Aorta (tissue), 5 donors: ENCODE measurements at places on chromosomes 3 and 15. TPM values are rescaled to one million over a fixed set of nuclear protein-coding genes. Genes with fewer than 3 reads are reported as not detected.

Gene ZNF80
- total RNA-seq = not detected

Gene CASR
- total RNA-seq = not detected

Gene FANCD2OS
- total RNA-seq = not detected

Gene INSYN1
- total RNA-seq = 12.7 TPM

Gene RTP3
- not detected for total RNA-seq

Gene LMAN1L
- not detected for total RNA-seq

Gene PAQR5
- 1.9 TPM for total RNA-seq

DNA sequence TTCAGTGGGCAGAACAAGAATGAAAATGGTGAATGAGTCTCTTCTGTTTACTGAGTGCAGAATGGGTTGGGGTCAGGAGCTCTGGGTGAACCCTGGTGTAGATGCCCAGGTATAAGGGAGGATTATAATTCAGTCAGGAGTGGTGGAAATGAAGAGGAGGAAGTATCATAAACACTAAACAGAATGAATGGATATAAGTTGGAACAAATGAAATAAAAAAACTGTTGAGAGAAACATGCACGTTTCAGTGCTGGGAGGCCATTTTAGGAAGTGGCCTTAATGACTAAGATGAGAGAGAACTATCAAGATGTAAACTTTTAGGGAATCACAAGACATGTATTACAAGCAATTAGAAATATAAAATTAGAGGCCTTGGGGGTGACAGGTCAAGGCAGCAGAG lies 32.8 kb upstream of the LEKR1 start:
- no peaks in the 10 kb centered on the region for H3K36me3 ChIP-seq
- no peak for DNase-seq
- no peak overlapping the region for H3K27ac ChIP-seq
- no peak overlapping the region for H3K4me3 ChIP-seq
- no peaks in the 10 kb centered on the region for H3K27me3 ChIP-seq
- H3K4me1 ChIP-seq = no peaks in the 10 kb centered on the region

- no peaks in the 10 kb centered on the region for H3K27me3 ChIP-seq
- H3K27ac ChIP-seq = no peak overlapping the region
- H3K4me3 ChIP-seq = no peak overlapping the region
- H3K36me3 ChIP-seq = no peaks in the 10 kb centered on the region
- H3K4me1 ChIP-seq = no peaks in the 10 kb centered on the region
- no peak for DNase-seq
Measured at GRCh38 chr3:152234657-152235375, 33.9 kb upstream of the MBNL1 start.

DNA sequence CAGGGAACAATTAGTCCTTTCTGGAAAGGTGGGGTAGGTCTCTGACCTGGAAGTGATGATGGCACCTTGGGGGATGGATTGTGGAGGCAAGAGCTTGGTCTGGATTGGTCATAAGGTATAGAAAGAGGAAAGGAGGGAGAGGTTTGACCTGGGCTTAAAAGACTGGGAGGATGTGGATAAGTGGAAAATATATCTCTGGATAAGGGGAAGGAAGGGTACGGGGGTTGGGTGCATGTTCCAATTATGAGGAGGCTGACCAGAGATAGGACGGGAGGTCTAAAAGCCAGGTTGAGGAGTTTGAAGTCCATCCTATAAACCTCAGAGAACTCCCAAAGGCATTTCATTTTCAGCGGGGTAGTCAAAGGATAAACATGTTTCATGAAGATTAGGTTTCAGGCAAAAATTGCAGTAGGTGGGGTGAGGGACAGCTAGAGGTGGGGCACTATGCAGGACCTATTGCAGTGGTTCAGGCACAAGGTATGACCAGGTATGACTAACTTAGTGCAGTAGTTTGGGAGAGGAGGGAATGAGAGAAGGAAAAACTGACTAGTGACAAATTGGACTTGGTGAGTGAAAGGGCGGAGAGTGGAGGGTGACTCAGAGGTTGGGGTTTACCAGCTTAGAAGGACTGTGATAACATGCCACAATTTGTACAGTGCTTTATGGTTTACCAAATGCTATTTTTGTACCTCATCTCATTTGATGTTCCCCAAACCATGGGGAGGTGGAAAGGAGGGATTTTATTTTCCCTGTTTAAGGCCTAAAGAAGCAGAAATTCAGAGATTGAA lies 10.7 kb downstream of the PDE8A start:
- H3K27ac ChIP-seq = no peak overlapping the region
- no peaks in the 10 kb centered on the region for H3K27me3 ChIP-seq
- DNase-seq = no peak
- H3K4me3 ChIP-seq = no peak overlapping the region

DNA sequence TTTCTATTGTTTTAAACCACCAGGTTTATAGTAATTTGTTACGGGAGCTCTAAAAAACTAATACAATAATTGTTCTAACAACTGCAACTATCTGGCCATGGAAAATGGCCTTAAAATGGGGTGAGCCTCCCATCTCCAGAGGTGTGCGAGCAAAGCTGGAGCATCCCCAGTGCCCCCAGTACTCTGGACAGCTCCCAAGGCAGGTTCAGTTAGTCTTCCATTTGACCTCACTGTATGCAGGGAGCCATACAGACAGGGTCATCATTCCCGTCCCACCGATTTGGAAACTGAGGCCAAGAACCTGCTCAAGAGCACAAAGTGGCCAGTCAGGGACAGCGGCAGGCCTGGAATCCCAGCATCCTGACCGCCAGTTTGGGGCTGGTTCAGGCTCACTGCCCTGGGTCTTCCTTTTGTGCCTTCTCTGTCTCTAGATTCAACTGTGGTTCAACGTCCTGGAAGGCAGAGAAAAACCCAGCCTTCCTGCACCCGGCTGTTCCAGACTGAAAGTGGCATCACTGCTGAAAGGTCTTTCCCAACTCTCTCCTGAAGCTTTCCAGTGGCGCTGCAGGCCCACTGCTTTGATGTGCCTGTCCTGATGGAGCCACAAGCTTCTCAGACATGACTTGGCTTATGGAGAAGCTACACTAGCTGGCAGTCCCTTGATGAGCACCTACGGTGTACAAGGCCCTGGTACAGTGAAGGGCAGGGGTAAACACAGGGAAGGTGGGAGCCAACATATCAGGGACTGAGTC lies 76.6 kb upstream of the LINGO1 start:
- no peaks in the 10 kb centered on the region for H3K4me1 ChIP-seq
- H3K27me3 ChIP-seq = no peaks in the 10 kb centered on the region
- H3K36me3 ChIP-seq = no peaks in the 10 kb centered on the region
- no peak overlapping the region for H3K4me3 ChIP-seq
- no peak for DNase-seq
- no peak overlapping the region for H3K27ac ChIP-seq

- H3K4me3 ChIP-seq = no peak overlapping the region
- no peaks in the 10 kb centered on the region for H3K27me3 ChIP-seq
- H3K36me3 ChIP-seq = no peaks in the 10 kb centered on the region
- no peaks in the 10 kb centered on the region for H3K4me1 ChIP-seq
- DNase-seq = no peak
Measured at GRCh38 chr3:60854791-60855190, 396.5 kb downstream of the FHIT start.
